ENCODE measurements at places on chromosomes 3 and 15.

GRCh38 chr15:70275461-70276138, 177.9 kb upstream of the TLE3 start:
- DNase-seq, result no peak

DNA sequence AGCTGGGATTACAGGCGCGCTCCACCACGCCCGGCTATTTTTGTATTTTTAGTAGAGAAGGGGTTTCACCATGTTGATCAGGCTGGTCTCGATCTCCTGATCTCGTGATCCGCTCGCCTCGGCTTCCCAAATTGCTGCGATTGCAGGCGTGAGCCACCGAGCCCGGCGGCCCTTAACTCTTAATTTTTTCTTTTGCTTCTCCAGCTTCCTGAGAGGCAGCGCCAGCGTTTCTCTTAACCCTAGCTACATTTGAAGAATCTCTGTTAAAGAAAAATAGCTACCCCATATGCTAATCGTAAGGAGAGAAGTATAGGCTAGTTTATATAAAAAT, 465 bp upstream of the GK5 start:
- DNase-seq, result no peak

GRCh38 chr15:34203936-34204335, 6.0 kb downstream of the KATNBL1 start:
- DNase-seq, result no peak

DNA sequence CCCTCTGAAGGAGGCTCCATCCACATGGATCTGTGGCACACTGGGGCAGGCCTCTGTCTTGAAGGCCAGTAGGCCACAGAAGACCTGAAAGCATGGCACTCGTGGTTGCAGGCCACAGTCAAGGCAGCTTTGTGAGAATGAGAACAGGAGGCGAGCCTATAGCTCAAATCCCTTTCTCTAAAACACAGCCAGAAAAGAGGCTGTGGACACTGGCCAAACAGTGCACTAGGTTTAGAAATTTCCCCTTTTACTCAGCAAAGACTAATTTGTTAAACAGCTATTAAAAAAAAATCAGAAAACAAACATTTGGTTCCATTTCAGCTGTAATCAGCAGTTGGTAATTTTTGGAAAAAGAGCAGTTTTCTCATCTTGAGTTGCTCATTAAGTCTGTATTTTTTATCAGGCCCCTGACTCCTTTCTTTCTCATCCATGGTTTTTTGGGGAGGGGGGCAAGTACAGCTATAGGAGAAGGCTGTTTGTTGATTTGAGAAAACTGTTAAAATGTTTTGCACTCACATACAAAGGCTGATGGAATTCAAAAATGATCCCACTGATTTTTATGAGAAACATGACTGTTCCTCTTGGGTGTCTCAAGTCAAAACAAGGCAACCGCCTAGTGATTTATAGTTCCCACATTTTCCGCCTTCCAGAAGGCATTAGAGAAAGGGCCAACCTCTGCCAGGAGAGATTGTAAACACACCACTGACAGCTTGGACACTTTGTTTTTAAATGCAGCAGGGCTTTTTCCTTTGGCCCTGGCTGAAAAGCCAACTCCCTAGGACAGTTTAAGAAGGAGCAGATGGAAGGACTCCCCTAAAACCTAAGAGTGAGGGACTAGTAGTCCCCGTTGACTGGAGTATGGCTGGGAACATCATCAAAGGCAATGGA, 28.1 kb downstream of the PARP16 start:
- DNase-seq, result no peak

DNA sequence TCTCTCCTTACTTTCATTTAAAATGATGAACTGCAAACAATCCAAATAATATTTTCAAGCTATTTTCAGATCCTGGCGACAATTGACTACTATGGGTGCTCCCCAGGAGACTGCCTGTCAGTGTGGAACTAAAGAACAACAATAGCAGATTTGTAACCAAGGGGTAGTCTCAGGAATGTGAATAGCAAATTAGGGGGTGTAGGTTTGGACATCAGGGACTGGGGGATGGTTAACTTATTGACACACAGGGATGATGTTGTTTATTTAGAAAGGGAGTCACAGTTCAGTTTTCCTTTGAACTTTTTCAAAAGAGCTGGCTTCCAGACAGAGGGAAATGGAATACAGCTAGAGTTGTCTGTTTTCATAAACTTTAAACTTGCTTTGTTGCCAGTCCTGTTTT, 229.8 kb downstream of the LRTM1 start:
- DNase-seq, result no peak

- no peak for DNase-seq
Observed at GRCh38 chr15:64162478-64162868, 349 bp downstream of the PPIB start.

DNA sequence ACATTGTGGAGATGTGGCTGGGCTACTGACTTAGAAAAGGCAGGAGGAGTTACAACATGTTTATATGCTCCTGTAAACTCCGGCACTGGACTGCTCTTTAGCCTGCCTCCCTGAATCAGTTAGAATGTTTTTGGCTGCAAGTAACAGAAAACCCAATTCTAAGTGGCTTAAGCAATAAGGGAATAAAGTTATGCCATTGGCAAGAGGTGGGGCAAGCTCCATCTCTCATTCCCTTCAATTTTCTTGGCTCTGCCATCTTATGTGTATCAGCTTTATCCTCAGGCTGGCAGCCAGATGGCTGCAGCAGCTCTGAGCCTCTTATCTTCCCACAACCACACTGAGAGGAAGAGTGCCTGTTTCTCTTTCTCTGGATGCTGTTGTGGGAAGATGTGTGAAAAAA, 22.4 kb upstream of the MEIS2 start:
- no peak for DNase-seq

DNA sequence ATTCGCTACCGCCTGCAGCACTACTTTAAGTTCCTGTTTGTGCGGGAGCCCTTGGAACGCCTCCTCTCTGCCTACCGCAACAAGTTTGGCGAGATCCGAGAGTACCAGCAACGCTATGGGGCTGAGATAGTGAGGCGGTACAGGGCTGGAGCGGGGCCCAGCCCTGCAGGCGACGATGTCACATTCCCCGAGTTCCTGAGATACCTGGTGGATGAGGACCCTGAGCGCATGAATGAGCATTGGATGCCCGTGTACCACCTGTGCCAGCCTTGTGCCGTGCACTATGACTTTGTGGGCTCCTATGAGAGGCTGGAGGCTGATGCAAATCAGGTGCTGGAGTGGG, 995 bp downstream of the CHST14 start:
- no peak for DNase-seq

DNA sequence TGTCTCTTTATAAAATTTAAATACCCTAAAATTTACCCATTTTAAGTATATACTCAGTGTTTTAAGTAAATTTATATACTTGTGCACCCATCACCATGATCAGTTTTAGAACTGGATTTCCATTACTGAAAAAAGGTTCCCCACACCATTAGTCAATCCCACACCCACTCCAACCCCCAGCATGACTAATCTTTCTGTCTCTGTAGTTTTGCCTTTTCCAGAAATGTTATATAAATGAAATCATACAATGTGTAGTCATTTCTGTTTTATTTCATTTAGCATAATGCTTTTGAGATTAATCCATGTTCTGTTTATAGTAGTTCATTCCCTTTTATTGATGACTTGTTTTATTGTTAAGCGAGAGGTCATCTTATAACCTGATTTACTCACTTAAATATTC, 66.1 kb upstream of the LIMD1 start:
- DNase-seq, result no peak

GRCh38 chr3:148510116-148510515, 187.6 kb upstream of the AGTR1 start:
- DNase-seq, result no peak

DNA sequence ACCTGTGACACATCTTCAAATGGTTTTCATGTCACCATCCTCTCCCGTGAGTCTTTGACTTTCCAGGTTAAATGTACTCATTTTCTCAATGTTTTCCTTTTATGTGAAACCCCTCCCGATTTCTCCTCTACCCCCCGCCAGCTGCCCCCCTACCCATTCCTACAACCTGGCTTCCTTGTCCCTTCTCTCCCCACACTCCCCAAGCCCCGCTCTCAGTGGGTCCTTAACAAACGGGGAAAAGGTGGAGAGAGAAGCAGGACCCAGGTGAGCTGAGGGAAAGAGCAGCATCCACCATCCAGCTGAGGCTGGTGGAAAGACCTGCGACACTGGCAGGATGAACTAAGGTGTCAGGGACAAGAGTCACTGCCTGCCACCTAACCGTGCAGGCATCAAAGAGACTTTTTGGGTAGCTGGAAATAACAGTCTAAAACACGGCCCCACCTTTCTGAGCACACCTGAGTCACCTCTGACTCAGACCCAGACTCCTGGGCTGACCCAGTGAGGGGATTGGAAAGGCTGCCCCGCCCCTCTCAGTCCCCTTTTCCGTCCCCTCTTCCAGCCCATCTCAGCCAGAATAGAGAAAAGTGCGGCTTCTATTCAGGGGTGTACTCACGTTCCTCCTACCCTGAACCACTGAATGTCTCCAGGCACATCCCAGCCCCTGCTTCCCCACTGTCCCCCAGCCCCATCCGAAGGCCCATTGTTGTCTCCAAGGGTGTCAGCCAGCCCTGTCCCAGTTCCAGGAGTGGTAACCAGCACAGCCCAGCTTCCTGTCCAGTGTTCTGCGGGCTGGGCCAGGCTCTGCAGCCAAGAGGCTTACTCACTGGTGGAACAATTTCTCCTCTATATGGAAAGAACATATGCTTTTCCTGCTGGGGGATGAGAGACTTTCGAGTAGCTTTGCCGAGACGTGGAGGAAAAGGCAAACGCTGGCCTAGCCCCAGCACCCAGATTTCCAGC, 20.4 kb downstream of the ISG20 start:
- no peak for DNase-seq

- DNase-seq, result no peak
Observed at GRCh38 chr15:57364282-57365007, 11.9 kb upstream of the CGNL1 start.

All from omental fat pad (tissue), 4 donors.